HCEC 1CT (cell line): ENCODE measurements at places on chromosomes 7 and 10.
A peak's percentile ranks its signal among the peaks of the same experiment; 100 is the strongest.

DNA sequence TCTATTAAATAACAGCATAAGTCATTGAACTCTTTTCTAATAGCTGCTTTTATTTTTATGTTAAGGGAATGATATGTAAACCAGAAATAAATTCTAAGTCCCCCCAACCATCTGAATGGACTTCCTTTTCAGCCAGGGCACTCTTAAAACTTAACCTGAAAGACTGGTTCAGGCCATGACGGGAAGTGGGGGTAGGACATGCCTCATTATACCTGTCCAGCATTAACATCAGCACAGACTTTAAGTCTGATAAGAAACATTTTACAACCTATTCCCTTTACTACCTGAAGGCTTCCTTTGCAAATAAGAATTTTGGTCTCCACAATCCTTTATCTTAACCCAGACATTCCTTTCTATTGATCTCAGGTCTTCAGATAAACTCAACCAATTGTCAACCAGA is 56.0 kb upstream of the CYP2C18 start:
- no peak for DNase-seq

- no peak for DNase-seq
Measured at GRCh38 chr7:86823769-86824168, 180.1 kb downstream of the GRM3 start.

- no peak for DNase-seq
Measured at GRCh38 chr10:124045801-124046355, 47.5 kb downstream of the CHST15 start.

DNA sequence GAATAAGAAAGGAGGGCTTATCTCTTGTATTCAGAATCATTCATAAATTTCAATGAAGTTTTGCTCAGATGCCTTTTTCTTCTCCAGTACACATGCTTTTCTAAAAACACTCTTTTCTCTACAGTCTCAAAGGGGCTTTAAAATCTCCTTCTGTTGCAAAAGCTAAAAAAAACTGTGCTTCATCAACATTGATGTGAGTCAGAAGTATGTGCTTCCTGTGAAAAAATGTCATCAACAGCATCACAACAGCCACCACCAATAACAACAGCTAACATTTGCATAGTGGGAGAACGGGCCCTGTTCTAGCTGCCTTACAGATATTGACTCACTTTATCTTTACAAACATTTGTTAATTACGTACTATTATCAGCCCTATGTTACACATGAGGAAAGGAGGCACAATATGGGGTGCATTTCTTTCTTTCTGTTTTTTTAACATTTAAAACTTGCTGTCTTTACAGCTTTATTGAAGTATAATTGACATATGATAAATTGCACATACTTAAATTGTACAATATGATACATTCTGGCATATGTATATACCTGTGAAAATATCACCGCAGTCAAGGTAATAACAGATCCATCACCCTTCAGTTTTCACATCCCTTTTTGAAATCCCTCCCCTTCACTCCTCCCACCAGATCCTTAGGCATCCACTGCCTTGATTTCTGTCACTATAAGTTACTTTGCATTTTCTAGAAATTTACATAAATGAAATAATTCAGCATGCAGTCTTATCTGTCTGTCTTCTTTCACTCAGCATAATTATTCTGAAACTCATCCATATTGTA is 1605.4 kb upstream of the LRRTM3 start:
- no peak for DNase-seq

- DNase-seq: no peak
Measured at GRCh38 chr7:19465861-19466260, 243.0 kb downstream of the POLR1F start.

DNA sequence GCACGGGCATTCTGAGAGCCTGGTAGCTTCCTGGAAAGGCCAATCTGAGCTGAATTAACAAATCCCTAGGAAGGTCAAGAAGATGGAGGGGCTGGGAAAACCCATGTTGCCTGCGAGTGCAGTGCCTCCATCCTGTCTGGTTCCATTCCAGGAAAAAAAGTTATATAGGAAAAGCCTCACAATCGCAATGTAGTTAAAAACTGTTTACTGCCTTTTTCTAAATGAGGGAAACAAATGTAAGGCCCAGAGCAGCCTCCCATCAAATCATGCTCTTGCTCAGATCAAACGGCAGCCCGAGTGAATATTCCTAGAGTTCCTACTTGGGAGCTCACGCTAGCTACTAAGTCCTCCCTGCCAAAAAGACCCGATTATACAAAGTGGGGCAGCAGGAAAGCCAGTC is 179.9 kb downstream of the KCNMA1 start:
- no peak for DNase-seq

DNA sequence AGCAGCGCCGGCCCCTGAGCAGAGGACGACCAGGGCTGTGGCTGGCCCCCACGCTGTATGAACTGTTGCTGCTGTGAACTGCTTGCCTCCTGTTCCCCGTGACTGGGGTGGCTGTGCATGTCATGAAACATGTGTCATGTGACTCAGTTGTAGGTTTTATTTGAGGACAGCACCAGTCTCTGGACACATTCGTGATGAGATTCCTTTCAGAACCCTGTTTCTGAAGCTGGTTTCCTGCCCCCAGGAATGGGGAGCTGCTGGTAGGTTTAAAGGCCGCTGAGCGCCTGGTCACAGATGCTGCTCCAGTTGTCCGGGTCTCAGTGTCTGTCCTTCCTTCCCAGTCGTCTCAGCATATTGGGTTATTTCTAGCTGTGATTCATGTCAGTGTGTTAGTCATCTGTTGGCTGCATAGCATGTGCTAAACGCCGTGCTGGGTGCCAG is 79.1 kb upstream of the PPIF start:
- peak; percentile 51 for DNase-seq

- no peak for DNase-seq
Measured at GRCh38 chr10:84049645-84050011, 89.7 kb upstream of the GHITM start.

GRCh38 chr7:34848670-34849069 is 188.6 kb downstream of the DPY19L1 start:
- no peak for DNase-seq

GRCh38 chr10:58438986-58439385 is 53.8 kb downstream of the TFAM start:
- no peak for DNase-seq

GRCh38 chr10:130941886-130942285 is 369.6 kb downstream of the TCERG1L start:
- no peak for DNase-seq

GRCh38 chr10:58003945-58004344 is 263.7 kb downstream of the IPMK start:
- DNase-seq: no peak

- no peak for DNase-seq
Measured at GRCh38 chr7:105987046-105987445, 24.0 kb downstream of the CDHR3 start.

DNA sequence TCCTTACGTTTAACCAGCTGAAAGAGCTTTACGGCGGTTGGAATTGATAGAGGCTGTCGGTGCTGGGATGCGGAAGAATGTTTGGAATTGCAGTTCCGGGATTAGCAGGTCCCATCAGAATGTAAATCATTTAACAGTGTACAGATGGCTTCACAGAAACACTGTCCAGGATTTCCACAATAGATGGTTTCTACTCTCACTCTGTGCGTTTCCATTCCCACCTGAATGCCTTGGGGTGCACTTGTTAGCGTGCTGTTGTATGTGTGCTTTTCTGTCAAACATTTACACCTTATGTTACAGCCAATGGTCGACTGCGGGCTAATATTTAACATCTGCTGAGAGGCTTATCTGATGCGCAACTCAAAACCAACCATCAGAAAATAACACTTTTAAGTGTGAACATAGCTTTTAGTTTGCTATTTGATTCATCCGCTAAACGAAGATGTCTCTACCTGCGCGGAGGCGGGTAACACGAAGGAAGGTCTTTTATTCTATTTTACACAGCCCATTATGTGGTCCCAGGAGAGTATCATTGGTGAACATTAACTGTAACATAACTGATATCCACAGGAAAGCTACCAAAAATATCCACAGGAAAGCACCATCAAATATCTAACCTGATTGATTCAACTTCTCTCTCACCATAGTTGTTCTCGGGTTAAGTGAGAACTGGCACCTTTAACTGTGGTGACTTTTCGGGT is 179.0 kb downstream of the PRPF18 start:
- DNase-seq: no peak

- DNase-seq: no peak
Measured at GRCh38 chr7:127221731-127222130, 31.0 kb downstream of the GRM8 start.

DNA sequence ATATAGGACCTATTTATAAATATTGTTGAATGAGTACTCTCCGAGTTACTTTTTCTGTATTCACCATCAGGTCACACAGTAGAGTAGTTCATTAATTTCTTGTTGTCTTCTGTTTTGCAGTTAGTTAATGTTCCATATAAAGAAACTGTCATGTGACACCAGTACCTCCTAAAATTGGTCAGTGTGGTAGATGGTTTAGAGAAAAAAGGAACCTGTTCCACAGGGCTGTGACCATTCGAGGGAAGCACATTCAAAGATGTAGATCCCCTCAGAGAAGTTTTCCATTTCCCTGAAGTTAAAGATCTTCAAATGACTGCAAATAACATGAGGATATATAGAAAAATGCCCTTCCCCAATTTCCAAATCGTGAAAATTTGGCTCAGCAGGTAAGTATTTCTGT is 45.7 kb downstream of the PRPF18 start:
- no peak for DNase-seq

- DNase-seq: no peak
Measured at GRCh38 chr7:28627896-28628295, 215.6 kb downstream of the CREB5 start.

DNA sequence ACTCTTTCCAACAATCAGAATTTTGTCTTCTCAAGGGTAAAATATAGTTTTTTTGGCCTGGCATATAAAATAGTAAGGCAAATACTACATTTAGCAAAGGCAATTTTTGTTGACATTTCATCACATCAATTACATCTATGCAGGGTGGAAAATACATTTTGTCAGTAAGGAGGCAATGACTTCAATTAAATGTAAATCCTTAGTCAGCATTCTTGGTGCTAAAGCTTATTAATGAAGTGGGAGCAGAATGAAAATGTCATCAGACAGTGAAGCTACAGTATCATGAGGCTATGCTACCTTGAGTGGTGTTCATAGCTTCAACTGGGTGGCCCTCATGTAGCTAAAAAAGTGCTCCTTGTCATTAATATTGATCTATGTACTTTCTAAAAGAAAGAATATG is 8.9 kb downstream of the LRRTM3 start:
- no peak for DNase-seq

GRCh38 chr10:71614946-71615345 is 104.6 kb downstream of the C10orf105 start:
- no peak for DNase-seq

DNA sequence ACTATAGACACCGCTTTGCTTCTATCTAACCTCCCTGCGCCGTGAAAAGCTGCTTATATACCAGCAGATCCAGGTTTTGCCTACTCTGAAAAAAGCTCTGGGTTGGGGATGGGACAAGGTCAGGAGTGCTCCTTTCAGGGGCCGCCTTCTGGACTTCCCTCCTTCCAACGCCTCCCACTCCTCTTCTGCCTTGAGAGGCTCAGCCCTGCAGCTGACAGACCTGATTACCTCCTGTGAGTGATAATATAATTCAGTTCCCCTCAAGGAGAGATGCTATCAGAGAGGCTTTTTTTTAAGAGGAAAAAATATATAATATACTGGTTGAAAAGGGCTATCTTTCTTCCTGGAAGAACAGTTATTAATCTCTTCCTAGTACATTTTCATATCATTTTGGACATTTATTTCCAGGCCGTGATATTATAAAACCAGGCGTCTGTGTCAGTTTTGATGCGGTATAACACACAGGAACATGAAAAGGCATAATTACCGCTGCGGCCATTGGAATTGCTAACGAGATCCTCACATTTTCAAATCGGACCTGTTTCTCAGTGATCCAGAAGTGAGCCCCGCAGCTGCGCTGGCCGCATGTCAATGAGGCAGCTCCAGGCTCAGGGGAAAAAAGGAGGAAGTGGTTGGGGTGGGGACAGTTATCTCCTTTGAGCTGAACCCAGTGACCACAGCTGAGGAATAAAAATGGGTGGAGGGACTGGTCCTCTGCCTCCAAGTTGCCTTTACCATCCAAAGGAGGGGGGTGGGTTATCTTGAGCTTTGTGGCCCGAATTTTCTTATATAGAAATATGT is 457.1 kb downstream of the TYW1 start:
- no peak for DNase-seq

- DNase-seq: no peak
Measured at GRCh38 chr10:132753596-132753995, 32.4 kb downstream of the NKX6-2 start.

- DNase-seq: peak; percentile 6
Measured at GRCh38 chr7:123154231-123154860, 45.4 kb downstream of the SLC13A1 start.
